ENCODE measurements at places on chromosomes 7 and 10. TPM values are rescaled to one million over a fixed set of nuclear protein-coding genes. Genes with fewer than 3 reads are reported as not detected.

ACTR3C gene
- total RNA-seq, result 0.07 TPM

PSTK gene
- total RNA-seq, result 14.1 TPM

LIPN gene
- total RNA-seq, result not detected

NRF1 gene
- total RNA-seq, result 13.3 TPM

ATOH7 gene
- 0.07 TPM for total RNA-seq

CAPZA2 gene
- 214 TPM for total RNA-seq

PLXDC2 gene
- 2.8 TPM for total RNA-seq

MSS51 gene
- total RNA-seq, result 0.10 TPM

MALRD1 gene
- total RNA-seq, result not detected

SYT15B gene
- 0.05 TPM for total RNA-seq

MMP21 gene
- 0.05 TPM for total RNA-seq

TMEM178B gene
- total RNA-seq, result 1.6 TPM

FEZF1 gene
- not detected for total RNA-seq
